Activated naive CD4-positive, alpha-beta T cell (primary cell): ENCODE measurements at places on chromosomes 2 and 18.

GRCh38 chr2:99468155-99468554, 21.7 kb downstream of the REV1 start:
- no peak for DNase-seq

DNA sequence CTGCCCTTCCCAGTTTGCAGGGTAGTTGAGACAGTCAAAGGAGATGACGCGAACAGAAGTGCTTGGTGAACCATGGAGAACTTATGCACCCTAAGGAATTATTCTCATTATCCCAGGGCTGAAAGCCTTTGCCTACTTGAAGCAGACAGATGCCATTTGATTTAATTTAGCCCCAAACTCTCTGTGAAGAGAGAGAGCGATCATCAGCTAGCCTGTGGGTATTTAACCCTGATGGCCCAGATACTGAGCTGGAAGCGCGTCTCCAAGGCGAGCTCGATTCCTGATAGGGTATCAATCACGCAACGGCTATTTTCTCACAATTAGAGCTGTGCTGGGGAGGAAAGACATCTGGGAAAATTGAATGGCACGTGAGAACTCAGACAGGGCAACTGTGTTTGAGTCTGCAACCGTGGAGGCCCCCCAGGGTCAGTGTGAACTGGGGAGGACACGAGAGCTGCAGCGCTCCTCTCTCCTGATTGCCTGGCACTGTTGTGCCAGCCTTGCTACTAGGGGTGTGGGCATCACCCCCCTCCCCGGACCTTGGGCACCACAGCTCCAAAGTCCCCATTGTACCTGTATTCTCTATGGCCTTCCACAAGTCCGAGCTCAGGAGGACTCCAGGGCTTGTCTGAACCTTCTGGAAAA, 73.2 kb downstream of the CAPN13 start:
- DNase-seq, result no peak

GRCh38 chr2:157223624-157224205, 33.8 kb upstream of the GALNT5 start:
- no peak for DNase-seq

GRCh38 chr2:223852281-223852795, 15.0 kb upstream of the AP1S3 start:
- DNase-seq, result no peak

- DNase-seq, result no peak
Measured at GRCh38 chr2:228094377-228094921, 87.0 kb downstream of the SPHKAP start.

- no peak for DNase-seq
Measured at GRCh38 chr18:44521668-44522022, 159.0 kb upstream of the SETBP1 start.
